ENCODE measurements at places on chromosomes 2 and 18.

DNA sequence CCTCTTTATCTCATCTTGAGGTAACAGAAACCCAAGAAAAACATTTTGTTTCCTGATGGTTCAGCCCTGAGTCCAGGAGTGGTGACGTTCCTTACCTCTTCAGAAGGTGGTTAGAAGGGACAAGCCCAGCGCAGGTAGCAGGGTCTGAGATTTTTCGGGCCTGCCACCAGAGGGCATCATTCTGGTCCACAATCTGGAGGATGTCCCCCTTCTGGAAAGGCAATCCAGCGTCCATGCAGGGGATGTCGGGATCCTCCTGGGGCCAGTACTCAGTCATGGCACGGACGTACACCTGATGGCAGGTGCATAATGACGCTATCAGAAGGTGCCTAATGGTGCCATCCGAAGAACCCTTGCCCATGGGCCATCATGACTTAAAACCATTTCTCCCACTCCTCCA, 17.7 kb downstream of the MPP4 start:
- no peak for DNase-seq

DNA sequence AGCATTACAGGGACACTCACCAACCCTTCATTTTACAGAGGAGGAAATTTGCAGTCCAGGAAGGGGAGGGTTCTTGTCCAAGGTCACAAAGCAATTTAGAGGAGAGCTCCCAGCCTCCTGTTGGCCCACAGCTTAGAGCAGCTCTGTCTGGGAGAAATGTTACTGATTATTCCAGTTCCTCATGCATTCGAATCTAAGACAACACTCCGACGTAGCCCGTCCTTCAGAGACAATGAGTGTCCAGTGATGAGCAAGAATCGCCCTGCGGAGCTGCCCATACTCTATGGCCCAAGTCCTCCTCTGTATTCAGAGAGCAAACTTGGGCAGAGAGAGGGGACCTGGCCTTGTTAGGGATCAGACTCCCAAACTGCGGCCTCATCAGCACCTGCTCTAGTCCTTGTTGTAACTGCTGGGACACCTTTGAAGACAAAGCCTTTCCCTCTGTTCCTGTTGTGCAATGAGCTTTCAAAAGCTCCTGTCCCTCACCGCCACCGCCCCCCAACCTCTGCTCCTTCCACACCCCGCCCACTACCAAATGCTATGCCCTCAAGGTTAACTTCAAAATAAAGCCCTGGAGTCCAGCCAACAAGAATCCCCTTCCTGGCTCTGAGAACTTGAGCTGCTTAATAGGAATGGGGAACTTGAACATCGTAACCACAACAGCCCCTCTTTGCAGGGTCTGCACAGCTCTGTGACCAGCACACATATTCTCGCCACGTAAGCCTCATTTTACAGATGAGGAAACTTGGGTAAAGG, 234.8 kb upstream of the SMAD2 start:
- peak; percentile 30 for DNase-seq

GRCh38 chr2:86284401-86284841, 53.0 kb downstream of the REEP1 start:
- no peak for DNase-seq

- no peak for DNase-seq
These were observed 82.1 kb upstream of the CYRIA start for GRCh38 chr2:16747689-16748088.

DNA sequence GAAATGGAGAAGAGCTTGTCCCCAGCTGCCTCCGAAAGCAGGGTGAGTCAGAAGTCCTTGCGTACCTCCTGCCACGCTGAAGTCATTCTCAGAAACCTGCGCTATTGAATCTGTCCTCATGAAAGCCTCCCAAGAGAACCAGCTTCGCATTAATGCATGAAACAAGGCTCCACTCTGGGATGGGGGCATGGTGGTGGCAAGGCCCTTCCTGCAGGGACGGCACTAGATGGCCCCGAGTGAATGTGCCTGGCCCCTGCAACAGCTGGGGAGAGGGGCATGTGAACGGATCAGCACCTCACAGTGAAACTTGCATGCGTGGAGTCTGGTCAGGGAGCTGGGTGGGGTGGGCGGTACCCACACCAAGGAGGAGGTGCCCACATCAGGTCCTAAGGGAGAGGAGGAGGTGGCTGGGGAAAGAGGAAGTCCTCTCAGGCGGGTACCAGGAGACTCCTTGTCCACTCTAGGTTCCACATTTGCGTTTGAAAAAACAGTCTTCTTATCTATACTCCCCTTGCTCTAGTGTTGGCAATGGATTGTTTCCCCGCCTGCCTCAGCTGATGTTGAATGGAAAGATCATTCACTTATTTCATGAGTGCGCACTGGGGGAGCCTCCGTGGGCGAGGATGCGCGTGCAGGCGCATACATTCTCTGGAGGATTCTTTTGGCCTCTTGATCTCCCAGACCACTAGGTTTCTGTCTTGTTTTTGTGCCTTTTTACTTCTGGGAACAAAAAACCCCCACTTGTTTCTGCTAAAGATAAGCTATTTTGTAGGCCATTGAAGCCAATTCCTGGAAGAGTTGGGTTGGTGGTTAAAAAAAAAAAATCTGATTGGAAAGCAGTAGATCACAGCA, 104.7 kb downstream of the KLHL29 start:
- DNase-seq, result no peak

DNA sequence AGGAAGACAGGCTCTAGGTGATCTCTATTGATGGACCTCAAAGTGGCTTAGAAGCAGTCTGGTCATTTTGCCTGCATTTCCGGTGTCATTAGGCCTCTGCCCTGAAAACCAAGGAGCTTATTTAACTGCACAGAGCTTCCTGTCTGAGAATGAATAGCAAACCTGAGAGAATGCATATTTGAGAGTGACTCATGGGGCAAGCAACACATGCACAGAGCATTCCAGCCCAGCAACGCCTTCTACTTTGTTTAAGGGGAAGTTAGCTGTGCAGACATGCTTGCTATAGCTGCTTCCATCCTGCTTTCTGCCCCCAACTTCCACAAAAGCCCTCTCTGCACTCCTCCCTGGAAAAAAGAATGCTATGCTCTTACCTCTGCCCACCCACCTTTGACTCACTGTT, 232.8 kb downstream of the GRB14 start:
- peak; percentile 56 for DNase-seq

- DNase-seq, result peak; percentile 82
These were observed 156.4 kb upstream of the XPO1 start for GRCh38 chr2:61694312-61695274.

DNA sequence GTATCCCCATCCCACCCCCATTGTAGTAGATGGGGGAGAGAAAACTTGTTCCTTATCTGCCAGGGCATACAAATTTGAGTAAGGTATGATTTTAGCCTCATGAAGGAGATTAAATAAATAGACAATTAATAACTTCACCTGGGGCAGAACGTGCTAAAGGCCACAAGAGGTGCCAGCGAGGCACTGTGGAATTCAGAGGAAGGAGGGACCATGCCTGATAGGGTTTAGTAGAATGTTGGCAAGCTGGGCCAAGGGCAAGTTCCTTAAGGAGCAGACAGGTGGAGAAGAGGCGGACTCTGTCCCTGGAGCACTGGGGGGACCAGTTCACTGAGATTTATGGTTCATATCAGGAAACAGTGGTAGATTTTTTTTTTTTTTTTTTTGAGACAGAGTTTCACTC, 22.5 kb downstream of the STAMBP start:
- no peak for DNase-seq

GRCh38 chr18:34651586-34652369, 58.3 kb upstream of the DTNA start:
- peak; percentile 15 for DNase-seq

DNA sequence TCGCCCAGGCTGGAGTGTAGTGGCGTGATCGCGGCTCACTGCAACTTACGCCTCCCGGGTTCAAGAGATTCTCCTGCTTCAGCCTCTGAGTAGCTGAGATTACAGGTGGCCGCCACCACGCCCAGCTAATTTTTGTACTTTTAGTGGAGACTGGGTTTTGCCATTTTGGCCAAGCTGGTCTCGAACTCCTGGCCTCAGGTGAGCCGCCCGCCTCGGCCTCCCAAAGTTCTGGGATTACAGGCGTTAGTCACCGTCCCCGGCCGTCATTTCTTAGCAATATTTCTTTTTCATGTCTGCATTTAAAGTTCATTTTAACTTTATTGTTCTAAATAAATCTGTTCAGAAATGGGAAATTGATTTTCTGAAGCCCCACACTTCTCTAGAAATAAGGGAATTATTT, 597.3 kb upstream of the DDX18 start:
- DNase-seq, result no peak

- DNase-seq, result peak; percentile 75
These were observed 124.9 kb downstream of the RDH14 start for GRCh38 chr2:18435426-18436037.

DNA sequence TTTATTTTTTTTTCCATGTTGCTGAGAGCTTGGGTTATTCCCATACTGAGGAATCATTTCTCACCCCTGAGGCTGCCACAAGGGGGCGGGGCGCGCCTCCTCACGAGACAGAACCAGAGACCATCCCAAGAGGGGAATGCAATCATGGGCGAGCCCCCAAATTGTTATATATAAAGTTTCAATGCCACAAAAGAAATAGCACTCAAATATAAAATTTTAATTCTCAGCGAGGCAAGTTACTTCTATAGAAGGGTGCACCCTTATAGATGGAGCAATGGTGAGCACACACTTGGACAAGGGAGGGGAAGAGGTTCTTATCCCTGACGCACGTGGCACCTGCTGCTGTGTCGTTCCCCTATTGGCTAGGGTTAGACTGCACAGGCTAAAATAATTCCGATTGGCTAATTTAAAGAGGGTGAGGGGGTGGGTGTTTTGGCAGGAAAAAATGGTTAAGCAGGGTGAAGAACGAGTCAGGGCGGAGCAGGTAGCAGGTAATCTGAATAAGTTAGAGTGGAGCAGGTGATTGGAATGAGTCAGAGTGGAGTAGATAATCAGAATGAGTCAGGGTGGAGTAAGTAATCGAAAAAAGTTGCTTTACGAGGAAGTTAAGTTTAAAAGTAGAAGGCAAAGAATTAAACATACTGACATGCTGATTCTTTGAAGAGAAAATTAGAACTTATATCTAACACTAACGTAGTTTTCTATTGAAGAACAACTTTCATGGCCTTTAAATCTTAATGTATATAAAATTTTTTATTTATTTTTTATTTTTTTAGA, 177.5 kb downstream of the MTCL1 start:
- DNase-seq, result no peak

GRCh38 chr2:100535855-100536254, 26.9 kb upstream of the PDCL3 start:
- DNase-seq, result no peak

GRCh38 chr2:173596244-173596643, 241.6 kb downstream of the CDCA7 start:
- DNase-seq, result no peak

- DNase-seq, result no peak
These were observed 4.9 kb upstream of the MAT2A start for GRCh38 chr2:85534099-85534498.

DNA sequence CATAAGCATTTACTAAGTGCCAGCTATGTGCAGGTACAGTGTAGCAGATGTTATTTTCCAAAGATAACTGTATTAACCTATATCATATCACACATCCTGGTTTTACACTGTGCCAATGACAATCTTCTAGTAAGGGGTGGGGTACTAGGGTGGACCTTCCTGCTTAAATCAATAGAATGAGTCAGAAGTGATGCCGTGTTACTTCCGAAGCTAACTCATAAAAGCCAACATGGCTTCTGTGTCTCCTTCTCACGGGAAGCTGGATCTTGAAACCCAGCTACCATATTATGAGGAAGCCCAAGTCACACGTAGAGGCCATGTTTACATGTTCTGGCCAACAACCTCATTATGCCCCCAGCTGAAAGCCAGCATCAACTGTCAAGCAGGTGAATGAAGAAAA, 59.1 kb downstream of the MRPL33 start:
- no peak for DNase-seq

GRCh38 chr2:207157162-207157481, 8.6 kb downstream of the KLF7 start:
- DNase-seq, result no peak

DNA sequence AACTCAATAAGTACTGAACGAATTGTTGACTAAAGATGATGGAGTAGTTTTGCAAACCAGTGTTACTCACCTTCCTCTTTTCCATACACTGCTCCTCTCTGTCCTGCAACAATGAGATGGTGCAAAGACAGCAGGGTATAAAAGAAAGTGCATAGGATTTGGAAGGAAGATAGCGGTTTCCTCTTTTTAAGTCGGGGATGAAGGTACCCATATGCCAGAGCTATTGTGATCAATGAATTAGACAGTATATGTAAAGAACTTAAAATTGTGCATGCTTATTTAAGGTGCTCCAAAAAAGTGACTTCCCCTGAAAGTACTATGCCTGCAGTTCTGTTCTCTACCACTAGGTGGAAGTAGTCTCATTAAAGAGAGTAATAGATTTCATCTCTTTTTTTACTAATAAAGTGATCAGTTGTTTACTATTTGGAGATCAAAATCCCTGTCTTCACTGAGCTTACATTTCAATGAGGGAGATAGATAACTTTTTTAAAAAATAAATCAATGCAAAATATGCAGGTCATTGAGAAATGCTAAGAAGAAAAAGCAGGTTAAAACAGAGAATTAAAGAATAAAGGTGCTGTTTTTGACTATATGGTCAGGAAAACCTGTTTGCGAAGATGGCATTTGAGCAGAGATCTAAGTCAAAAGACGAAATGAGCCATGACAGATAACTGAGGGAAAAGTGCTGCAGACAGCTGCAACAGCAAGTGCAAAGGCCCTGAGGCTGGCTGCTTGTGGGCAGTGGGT, 339.7 kb upstream of the SLC14A2 start:
- DNase-seq, result peak; percentile 18

GRCh38 chr2:136183097-136183496, 65.1 kb upstream of the CXCR4 start:
- no peak for DNase-seq

GRCh38 chr2:85189606-85190270, 56.5 kb downstream of the TCF7L1 start:
- no peak for DNase-seq

GRCh38 chr18:48049757-48050156, 119.3 kb upstream of the SMAD2 start:
- no peak for DNase-seq

DNA sequence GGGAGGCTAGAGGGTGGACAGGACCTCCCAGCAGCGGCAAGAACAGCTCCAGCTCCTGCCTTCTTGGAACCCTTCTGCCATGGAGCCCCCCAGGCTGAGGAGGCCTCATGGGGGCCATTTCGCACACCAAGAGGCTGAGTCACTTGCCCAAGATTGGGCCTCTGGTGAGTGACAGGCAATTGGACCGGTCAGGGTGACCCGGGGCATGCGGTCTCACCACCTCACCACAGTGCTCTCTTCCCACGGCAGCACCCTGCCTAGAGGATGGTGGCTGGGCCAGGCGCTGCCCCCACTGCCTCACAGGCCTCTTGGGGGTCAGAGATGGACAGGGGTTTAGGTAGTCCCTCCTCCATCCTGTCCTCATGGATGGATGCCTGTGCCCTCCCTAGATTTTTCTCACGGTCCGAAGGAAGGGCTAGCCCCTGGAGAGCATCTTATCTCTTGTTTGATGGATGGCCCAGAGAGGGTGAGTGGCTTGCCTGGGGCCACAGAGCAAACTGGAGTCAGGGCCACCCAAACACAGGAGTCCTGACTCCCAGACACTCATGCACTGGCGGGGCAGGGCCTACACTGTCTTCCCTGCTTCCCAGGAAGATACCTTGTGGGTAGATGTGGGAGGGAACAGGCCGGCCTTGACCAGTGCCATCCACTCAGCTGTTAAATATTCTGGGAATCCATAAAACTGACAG, 119.2 kb downstream of the INHBB start:
- DNase-seq, result peak; percentile 66
